SIG-M5 (cell line): ENCODE measurements at places on chromosomes 13 and 19.

GRCh38 chr19:38310986-38311385, 4.8 kb downstream of the YIF1B start:
- no peak for DNase-seq

- no peak for DNase-seq
These were observed 58.0 kb downstream of the USPL1 start for GRCh38 chr13:30675717-30676116.

DNA sequence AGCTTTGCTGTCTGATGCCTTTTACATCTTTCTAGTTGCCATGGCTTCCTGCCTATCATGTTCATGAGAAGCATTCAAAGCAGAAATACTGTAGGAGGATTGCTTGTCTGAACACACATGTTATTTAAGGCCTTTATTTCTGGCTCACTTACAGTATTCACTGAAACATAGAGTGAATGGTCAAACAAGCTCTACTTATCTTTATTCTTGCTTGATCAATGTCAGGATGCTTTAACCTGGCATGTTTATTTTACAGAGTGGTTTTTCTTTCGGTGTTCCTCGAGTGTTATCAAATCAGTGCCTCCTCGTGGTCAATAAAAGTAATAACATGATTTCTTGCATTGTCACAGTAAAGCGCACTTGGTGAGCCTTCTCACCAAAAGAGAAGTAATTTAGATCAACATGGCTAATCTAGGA, 73.5 kb upstream of the PCDH17 start:
- no peak for DNase-seq

DNA sequence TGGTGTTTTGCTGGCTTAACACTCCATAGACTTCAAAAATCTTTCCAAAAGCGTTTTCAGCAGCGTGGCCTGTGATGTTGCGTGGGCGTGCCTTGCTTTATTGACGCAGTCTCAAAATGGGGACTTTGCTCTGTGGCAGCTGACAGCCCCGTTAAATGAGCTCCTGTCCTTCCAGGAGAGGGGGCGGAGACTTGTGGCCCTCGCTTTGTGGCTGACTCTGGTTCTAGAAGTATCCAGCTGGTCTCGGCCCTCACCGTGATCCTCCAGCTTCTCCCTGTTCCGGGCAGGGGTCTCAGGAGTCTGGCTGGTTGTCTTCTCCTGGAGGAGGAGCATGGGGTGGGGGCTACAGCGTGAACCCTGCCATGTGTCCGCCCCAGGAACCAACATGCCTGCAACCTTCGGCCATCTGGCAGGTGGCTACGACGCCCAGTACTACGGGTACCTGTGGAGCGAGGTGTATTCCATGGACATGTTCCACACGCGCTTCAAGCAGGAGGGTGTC, 8.4 kb upstream of the ZNF554 start:
- no peak for DNase-seq

GRCh38 chr13:24267274-24267673, 42.1 kb upstream of the C1QTNF9 start:
- no peak for DNase-seq

DNA sequence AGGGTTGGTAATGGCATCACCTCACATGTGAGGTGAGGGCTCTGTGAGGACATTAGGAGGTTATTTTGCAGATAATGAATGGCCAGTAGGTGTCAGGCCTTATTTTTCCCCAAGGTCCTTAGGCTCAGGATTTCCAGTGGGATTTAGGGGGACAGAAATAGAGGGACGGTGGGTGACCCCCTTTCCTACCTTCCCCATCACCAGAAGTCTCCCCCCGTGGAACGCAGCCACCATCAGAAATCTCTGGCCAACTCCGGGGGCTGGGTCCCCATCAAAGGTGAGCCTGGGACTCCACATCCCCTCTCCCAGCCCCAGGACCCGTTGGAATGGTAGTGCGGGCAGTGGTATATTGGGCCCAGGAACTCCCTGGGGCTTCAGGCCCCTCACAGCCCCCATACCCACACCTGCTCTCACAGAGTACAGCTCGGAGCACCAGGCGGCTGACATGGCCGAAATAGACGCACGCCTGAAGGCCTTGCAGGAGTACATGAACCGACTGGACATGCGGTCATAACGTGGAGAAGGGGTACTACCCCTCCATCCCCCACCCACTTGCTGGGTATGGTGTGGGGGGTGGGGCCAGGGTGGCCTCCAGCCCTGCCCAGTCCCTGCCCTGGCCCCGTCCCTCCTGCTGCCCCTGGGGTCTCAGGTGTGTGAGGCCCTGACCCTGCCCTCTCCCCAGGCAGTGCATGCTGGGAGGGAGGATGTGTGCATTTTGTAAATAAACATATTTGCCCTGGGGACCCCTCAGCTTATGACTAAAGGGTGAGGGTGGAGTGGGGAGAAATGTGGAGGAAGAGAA, 4.8 kb downstream of the PGLYRP1 start:
- DNase-seq: no peak

- no peak for DNase-seq
These were observed 58.1 kb upstream of the KLF2 start for GRCh38 chr19:16266586-16266942.

DNA sequence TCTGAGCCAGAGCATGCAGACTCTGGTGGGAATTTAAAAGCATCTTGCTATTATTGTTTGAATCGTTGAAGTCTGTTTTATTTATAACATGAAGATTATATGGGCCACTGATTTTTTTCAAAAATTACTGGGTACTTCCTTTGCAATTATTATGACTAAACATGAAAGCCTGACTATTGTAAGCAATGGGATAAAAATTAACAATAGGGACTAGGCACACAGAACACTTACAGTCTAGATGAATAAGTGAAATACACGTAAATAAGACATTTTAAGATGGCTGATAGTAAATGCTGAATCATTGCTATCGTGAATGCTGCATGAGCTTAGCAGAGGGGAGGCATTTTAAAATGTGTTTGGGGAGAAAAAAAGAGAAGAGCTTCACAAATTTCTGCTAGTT, 81.0 kb upstream of the MAB21L1 start:
- DNase-seq: no peak

- no peak for DNase-seq
These were observed 2.0 kb downstream of the EGLN2 start for GRCh38 chr19:40800997-40801377.

DNA sequence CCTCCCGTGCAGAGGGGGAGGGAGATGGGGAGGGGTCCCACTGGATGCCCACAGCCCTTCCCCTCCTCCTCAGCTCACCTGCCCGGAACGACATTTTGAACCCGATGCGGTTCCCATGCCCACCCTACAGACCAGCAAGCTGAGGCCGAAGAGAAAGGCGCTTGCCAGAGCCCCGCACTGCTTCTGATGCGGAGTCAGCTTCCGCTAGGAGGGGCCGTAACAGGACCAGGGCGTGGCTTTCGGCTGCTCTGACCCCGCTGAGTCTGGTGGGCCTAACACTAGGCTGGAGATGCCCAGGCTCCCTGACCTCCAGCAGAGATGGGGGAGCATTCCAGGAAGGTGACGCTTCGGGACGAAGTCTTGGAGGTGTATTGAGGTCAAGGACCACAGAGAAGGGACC, 6.7 kb downstream of the ONECUT3 start:
- no peak for DNase-seq

DNA sequence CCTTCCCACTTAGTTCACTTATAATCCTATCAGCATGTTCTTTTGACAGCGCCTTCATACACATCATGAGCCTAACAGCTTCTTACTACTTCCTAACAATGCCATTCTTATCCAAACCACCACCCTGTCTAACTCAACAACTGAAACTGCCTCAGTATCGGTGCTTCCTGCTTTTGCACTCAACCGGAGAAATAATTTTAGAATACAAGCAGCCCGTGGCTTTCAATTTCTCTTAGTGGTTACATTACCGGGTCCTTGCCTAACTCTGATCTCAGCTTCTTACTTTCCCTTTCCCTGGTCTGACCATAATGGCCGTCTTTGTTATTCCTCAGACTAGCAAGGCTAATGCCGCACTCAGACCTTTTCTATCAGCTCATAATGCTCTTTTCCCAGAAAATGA, 17.0 kb downstream of the ZFP82 start:
- DNase-seq: no peak

GRCh38 chr13:106568299-106569003, 514 bp upstream of the ARGLU1 start:
- DNase-seq: no peak

GRCh38 chr19:7605490-7606222, 10.0 kb downstream of the CAMSAP3 start:
- no peak for DNase-seq

- DNase-seq: no peak
These were observed 24.2 kb downstream of the CEBPG start for GRCh38 chr19:33397536-33398360.

GRCh38 chr19:39496063-39496462, 2.7 kb upstream of the DLL3 start:
- DNase-seq: no peak

DNA sequence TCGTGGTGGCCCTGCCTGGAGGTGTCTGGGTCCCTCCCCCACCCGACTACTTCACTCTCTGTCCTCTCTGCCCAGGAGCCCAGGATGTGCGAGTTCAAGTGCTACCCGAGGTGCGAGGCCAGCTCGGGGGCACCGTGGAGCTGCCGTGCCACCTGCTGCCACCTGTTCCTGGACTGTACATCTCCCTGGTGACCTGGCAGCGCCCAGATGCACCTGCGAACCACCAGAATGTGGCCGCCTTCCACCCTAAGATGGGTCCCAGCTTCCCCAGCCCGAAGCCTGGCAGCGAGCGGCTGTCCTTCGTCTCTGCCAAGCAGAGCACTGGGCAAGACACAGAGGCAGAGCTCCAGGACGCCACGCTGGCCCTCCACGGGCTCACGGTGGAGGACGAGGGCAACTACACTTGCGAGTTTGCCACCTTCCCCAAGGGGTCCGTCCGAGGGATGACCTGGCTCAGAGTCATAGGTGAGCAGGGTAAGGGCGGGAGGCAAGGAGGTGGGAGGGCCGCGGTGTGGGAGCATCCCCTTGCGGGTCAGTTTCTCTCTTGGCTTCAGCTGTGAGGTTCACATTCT, 19.2 kb downstream of the NECTIN2 start:
- no peak for DNase-seq

DNA sequence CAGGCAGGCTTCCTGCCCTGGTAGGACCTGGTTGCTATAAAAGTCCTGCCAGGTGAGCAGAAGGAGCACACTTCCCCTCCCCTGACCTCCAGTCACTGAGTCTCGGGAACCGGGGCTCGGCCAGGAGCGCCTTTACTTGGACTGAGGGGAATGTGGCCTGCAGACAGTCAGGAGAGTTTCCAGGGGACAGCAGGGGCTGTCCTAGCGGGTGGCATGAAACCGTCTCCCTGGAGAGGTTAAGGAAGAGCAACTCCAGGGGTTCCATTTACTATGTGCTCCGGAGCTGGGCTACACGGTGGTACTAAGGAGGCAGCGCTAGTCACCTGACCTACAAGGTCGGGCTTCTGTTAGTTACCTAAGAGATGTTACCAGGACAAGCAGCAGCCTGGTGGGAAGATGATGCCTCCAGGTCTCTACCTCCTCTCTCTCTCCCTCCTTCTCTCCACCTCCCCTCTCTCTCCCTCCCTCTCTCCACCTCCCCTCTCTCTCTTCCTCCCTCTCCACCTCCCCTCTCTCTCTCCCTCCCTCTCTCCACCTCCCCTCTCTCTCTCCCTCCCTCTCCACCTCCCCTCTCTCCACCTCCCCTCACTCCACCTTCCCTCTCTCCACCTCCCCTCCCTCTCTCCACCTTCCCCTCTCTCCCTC, 4.1 kb upstream of the CNOT3 start:
- DNase-seq: no peak

DNA sequence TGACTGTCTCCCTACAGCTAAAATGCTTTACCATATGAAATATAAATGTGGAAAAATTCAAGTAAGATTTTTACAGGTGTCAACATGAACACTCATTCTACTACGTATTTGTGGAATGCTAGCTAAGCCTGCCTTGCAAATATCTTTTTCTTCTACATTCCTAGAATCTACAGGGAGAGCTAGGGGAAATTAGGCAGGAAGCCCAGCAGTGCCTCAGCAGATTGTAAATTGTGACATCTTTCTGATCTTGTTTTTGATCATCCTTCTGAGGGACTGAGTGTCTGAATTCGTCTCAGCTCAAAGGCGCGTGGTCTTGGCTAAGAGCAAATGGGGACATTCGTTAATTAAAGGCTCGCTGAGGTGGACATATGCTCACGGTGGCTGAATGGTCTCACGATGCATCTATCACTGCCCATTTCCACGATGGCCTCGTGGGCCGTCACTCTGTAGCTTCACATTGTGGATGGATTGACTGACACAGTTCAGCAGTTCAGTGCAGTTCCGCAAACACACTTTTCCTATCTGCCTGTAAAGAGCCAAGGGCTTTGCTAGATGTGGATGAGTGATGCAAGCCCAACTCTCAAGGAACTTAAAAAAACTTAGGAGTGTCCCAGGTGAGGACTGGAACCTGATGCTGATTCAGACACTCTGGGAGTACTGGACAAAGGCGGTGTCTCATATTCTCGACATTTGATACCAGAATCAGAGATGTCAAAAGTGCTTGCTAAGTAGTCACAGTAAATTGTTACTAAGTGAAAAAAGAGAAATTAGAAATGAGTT, 562.5 kb downstream of the EFNB2 start:
- DNase-seq: no peak

DNA sequence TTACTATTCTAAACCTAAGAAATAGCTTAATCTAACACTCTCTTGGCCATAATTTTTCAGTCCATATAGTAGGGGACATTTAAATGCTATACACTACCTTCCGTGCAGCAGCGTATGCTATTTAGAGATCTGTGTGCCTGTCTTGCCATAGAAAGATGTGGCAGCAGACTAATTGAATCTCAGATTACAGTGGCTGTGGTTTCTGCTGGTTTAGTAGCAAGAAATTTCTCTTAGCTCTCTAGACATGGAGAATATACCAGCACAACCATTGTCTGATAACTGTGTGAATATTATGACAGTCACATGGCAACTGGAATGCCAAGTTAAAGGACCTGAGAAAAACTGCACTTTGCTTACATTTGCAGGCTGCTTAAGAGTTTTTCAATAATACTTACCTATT, 672.4 kb upstream of the MIR17HG start:
- no peak for DNase-seq

DNA sequence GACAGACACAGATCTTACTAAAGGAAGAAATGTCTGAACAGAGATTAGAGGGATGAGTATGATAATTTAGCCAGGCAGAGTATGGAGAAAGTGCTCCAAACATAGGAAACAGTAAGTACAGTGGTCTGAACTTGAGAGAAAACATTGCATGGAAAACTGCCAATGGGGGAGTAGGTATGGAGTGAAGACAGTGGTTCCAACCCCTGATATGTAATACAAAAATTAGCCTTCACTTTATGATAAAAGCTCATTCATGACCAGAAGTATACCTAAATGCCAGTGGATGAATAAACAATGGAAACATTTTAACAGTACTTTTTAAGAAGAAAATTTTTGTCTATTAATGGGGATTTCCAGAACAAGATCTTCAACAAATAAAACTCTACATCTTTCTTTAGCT, 334.0 kb downstream of the DIAPH3 start:
- DNase-seq: no peak

DNA sequence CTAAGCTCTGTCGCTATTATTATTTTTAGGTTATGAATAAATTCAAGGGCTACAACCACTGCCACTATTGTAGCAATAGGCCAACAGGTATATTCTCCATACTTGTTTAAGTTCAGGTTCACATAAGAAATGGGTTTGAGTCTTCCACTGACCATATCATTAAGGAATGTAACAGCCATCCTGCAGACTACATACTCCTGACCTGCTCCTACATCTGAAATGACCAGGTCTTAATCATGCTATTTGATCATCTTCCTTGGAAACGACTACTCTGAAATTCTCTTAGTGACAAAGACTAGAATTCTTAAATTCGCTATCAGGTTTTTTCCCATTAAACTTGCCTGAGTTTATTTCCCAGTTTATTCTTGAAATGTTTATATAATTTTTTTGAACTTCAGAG, 66.8 kb downstream of the IPO5 start:
- DNase-seq: no peak
